H9 (cell line): ENCODE measurements at places on chromosomes 16 and 17. TPM values are rescaled to one million over a fixed set of nuclear protein-coding genes. Genes with fewer than 3 reads are reported as not detected.
A peak's percentile ranks its signal among the peaks of the same experiment; 100 is the strongest.

DNA sequence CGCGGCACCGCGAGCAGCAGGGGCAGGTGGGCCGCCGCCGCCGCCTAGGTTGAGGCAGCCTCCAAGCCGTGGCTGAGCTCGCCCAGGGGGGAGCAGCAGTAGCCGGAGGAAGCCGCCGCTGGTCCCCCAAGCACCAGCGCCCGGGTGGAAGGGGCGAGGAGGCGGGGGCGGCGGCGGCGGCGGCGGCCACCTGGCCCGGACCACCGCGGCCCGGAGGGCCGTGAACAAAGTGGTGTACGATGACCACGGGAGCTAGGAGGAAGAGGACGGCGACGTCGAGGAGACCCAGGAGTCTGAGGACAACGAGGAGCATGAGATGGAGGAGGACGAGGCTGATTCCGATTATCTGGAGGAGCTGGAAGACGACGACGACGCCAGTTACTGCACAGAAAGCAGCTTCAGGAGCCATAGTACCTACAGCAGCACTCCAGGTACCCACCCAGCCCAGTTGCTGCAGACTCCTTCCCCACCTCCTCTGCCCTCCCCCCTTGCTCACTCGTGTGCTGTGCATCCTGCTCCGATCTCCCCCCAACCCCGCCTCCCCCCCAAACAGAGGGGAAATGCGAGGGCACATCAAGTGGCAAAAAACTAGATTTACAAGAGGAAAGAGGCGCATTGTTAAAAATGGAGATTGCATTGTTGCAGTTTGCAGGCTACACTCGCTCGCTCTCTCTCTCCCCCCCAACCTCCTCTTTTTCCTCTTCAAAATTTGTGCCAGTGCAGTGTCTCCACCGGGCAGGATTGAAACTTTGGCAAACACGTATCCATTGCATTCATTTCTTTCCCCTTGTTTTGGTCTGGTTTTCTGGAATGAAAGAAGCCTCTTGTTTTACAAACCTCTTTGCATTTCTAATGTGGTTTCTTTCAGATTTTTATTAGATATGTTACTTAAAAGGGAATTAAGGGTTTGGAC is 41.8 kb upstream of the AMZ2 start:
- peaks cover 7% of the 10 kb centered on the region; the same call in 1 of the 2 replicates for H3K27me3 ChIP-seq
- DNase-seq: peak; percentile 63
- H3K4me1 ChIP-seq: no peaks in the 10 kb centered on the region
- peaks cover 15% of the 10 kb centered on the region for H3K36me3 ChIP-seq
- H3K4me3 ChIP-seq: peak overlapping the region; percentile 94

GRCh38 chr17:7712111-7712771 is 5.3 kb upstream of the DNAH2 start:
- H3K4me3 ChIP-seq: no peak overlapping the region
- H3K36me3 ChIP-seq: peaks cover 7% of the 10 kb centered on the region; the same call in 1 of the 2 replicates
- no peak overlapping the region for H3K27ac ChIP-seq
- peaks cover 3% of the 10 kb centered on the region for H3K4me1 ChIP-seq
- no peaks in the 10 kb centered on the region for H3K27me3 ChIP-seq
- DNase-seq: peak; percentile 68

- no peaks in the 10 kb centered on the region for H3K36me3 ChIP-seq
- no peak overlapping the region for H3K4me3 ChIP-seq
- H3K4me1 ChIP-seq: no peaks in the 10 kb centered on the region
- H3K27ac ChIP-seq: no peak overlapping the region
- H3K27me3 ChIP-seq: no peaks in the 10 kb centered on the region
These were observed 167.7 kb downstream of the COPRS start for GRCh38 chr17:31691251-31691905.

- H3K27ac ChIP-seq: no peak overlapping the region
- no peaks in the 10 kb centered on the region for H3K4me1 ChIP-seq
- no peaks in the 10 kb centered on the region for H3K27me3 ChIP-seq
- no peak for DNase-seq
- no peak overlapping the region for H3K4me3 ChIP-seq
- no peaks in the 10 kb centered on the region for H3K36me3 ChIP-seq
These were observed 26.6 kb upstream of the SPPL2C start for GRCh38 chr17:45818041-45818440.

DNA sequence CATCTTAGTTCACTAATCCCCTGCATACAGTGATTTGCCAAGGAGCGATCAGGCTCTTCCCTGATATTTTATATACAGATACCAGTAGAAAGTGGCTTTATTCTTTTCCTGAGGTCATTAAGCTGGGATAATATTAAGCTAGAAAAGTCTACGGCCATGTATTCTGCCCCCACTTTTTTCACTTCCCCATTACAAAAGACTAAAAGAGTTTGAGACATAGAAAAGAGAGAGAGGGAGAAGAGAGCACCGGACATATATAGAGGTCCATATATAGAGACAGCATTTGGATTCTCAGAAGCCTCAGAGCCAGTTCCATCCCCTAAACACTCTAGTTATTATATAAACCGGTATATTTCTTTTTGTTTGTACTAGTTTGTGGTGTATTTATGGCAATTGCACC is 166.5 kb upstream of the ANKFN1 start:
- peaks cover 1% of the 10 kb centered on the region for H3K36me3 ChIP-seq
- H3K27me3 ChIP-seq: no peaks in the 10 kb centered on the region
- no peak for DNase-seq
- H3K4me3 ChIP-seq: no peak overlapping the region
- H3K4me1 ChIP-seq: peaks cover 6% of the 10 kb centered on the region; the same call in 1 of the 2 replicates

DNA sequence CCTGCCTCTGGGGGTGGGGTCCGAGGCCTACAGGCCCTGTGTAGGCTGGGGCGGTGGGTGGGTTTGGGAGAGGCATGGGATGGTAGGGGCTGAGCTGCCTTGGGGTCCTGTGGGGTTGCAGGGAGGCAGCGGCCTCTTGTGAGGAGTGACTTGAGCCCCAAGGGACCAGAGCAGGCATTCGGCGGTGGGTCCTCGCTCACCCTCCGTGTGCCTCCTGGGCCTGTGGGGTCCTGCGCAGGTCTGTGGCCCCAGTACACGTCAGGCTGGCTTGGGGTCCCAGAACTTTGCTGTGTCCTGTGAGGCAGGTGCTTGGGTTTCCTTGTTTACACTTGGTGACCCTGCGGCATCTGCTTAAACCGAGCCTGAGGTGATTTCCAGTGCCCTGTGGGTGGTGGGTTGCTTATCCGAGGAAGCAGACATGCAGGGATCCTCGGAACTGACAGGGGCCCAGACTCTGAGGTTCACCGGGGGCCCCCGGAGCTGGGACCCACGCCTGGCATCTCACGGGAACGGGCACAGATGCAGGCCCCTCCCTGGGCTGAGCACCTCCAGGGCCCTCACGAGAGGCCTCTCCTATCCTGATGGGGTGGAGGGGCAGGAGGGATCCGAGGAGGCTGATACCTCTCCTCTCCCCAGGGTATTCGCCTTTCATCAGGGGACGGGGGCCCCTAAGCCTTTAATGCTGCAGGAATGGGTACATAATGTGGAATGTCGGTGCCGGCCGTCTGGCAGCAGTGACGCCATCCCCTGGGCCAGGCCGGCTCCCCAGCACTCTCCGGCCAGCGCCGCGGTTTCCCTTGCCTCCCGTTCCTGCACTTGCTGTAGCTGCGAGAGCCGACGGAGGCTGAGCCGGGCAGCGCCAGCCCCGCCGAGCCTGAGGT is 7.7 kb downstream of the METRNL start:
- no peak overlapping the region for H3K4me3 ChIP-seq
- H3K27me3 ChIP-seq: peaks cover 4% of the 10 kb centered on the region; the same call in 1 of the 2 replicates
- H3K27ac ChIP-seq: no peak overlapping the region
- no peak for DNase-seq
- peaks cover 23% of the 10 kb centered on the region for H3K36me3 ChIP-seq

DNA sequence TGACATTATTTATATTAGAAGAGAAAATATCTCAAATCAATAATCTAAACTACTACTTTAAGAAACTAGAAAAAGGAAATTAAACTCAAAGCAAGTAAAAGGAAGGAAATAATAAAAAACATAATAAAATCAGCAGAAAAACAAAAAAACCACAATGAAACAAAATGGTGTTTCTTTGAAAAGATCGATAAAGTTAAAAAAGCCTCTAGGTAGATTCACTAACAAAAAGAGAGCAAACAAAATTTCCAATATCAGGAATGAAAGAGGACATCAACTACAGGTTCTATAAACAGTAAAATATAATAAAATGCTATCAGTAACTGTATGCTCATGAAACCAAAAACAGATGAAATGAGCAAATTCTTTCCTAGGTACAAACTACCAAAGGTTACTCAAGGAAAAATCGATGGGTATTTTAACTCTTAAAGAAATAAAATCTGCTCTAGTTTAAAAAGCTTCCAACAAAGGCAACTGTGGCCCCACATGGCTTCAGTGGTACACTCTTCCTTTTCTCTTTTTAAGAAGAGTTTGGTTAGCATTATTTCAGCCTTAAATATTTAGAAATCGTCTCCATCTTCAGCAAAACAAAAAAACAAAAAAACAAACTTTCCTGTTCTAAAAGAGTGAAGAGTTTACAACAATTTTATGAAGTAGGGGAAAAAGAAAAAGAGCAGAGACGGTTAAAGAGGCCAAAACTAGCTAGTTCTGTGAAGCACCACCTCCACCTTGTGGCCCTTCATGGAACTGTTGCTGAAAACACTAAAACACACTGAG is 102.2 kb downstream of the TRIM37 start:
- H3K27ac ChIP-seq: no peak overlapping the region
- peaks cover 15% of the 10 kb centered on the region; the same call in 2 of the 3 replicates for H3K36me3 ChIP-seq
- no peak overlapping the region for H3K4me3 ChIP-seq
- peak; percentile 67 for DNase-seq

- H3K27ac ChIP-seq: no peak overlapping the region
- no peaks in the 10 kb centered on the region for H3K27me3 ChIP-seq
- DNase-seq: no peak
- no peak overlapping the region for H3K4me3 ChIP-seq
These were observed 114.5 kb upstream of the CHMP6 start for GRCh38 chr17:80876950-80877728.

- H3K36me3 ChIP-seq: peaks cover 61% of the 10 kb centered on the region
- no peaks in the 10 kb centered on the region for H3K27me3 ChIP-seq
- no peak for DNase-seq
These were observed 48.1 kb downstream of the XPO6 start for GRCh38 chr16:28163699-28164098.

DNA sequence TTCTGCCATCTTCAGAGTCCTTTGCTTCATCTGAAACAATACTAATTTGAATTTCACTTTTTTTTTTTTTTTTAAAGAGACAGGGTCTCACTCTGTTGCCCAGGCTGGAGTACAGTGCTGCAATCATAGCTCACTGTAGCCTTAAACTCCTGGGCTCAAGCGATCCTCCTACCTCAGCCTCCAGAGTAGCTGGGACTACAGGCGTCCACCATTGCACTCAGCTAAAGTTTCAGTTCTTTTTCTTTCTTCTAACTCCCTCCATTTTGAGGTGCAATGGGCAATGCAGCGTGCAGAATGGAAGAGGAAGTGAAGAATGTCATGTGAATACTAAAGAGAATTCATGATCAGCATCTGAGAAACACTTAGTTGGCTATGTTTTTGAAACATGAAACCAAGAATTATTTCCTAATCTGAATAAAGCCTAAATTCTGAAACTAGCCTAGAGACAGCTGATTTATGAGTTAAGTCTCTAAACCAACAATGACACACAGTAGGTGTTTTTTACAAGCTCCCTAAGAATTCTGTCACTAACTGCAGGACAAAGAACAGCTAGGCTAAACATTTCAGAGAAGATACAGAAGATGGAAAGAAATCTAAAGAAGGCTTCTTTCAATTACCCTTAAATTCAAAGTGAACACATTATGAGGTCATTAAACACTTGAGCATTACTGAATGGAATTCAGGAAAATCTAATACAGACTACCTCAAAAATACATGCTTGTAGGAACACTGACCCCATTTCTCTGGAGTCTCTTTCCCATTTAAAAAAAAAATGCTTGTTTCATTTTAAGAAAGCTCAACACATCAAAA is 21.0 kb downstream of the SNN start:
- H3K36me3 ChIP-seq: peaks cover 53% of the 10 kb centered on the region
- H3K27me3 ChIP-seq: no peaks in the 10 kb centered on the region

- H3K27me3 ChIP-seq: no peaks in the 10 kb centered on the region
- DNase-seq: no peak
- no peaks in the 10 kb centered on the region for H3K36me3 ChIP-seq
These were observed 19.0 kb downstream of the ADAD2 start for GRCh38 chr16:84209989-84210388.

DNA sequence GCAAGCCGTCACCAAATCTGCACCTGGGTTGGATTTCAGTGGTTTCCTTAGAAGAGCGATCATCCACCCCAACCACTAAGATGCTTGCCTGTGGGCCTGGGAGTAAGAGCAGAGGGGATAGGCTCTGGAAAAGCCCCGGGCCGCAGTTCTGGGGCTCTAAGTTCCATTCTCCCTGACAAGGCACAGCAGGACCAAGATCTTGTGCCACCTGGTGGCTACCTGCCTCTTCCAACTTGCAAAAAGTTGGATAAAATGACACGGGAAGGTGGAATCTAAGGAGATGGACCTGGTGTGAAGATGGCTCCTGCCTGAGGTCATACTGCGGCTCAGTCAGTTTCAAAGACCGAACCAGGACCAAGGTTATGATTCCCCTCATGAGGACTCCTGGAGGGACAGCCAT is 42.3 kb downstream of the ABCC12 start:
- no peak overlapping the region for H3K4me3 ChIP-seq
- H3K36me3 ChIP-seq: no peaks in the 10 kb centered on the region; the same call in 2 of the 3 replicates
- H3K4me1 ChIP-seq: no peaks in the 10 kb centered on the region

DNA sequence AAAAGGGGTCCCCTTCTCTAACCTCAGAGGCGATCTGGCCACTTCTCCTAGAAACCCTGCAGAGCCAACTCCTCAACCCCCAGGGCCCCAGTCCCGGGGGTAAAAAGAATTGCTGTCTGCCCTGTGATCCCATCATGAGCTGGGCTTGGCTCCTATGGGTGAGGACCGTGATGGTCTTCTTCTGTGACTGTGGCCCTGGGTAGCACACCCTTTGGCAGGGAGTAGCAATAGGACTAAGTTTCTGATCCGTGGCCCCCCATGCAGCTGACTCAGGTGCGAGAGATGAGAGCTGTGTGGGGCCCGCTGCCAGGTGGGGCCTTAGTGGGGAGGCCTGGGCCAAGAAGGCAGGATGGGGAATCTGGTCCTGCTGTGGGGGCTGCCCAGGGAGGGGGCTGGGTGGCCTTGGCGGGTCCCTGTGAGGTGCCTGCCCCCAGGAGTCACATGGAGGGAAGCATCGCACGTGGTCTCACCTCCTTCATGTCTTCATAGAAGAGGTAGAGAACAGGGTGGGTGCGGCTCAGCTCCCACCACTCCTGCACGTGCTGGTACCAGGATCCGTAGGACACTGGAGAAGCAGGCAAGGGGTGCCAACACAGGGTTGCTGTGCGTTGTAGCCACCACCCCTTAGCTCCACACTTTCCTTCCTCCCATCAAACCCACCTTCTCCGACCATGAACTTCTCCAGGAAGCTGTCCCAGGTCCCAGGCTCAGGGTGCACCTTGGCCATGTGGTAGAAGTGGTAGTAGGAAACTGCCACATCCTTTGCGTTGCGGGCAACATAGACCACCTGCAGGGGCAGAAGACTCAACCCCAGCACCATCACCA is 3.3 kb downstream of the SULT1A1 start:
- H3K27me3 ChIP-seq: no peaks in the 10 kb centered on the region
- H3K36me3 ChIP-seq: no peaks in the 10 kb centered on the region
- H3K4me1 ChIP-seq: no peaks in the 10 kb centered on the region
- H3K27ac ChIP-seq: no peak overlapping the region

TMEM100 gene
- total RNA-seq: 0.17 TPM in 1 of 2 replicates, not detected in the other

MMP15 gene
- 32.9 and 33.6 TPM in 2 replicates for total RNA-seq

SLC52A1 gene
- 0.15 and 0.17 TPM in 2 replicates for total RNA-seq

FBXL16 gene
- total RNA-seq: 9.6 and 10.7 TPM in 2 replicates

KRTAP16-1 gene
- total RNA-seq: not detected in 2 replicates
